ENCODE measurements at places on chromosomes 5 and 9.

GRCh38 chr5:54009357-54009756, 301.0 kb downstream of the ARL15 start:
- DNase-seq: no peak

DNA sequence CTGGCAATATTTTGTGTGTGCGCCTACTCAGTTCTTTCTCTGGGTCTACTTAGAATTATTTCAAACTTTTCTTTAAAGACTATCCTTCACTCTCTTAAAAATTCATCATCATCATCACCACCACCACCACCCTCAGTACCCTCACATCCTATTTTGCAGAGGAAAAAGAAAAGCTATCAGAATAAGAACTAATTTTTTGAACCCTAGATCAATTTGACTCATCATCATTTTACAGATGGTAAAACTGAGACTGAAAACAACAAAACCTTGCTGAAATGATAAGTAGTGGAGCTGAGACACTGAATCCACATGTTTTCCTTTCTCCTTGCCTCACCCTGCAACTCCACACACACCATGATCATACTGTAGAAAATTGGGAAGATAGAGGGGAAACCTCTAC, 119.3 kb downstream of the SSBP2 start:
- DNase-seq: no peak

- no peak for DNase-seq
Observed at GRCh38 chr5:157331807-157332206, 65.9 kb downstream of the CYFIP2 start.

DNA sequence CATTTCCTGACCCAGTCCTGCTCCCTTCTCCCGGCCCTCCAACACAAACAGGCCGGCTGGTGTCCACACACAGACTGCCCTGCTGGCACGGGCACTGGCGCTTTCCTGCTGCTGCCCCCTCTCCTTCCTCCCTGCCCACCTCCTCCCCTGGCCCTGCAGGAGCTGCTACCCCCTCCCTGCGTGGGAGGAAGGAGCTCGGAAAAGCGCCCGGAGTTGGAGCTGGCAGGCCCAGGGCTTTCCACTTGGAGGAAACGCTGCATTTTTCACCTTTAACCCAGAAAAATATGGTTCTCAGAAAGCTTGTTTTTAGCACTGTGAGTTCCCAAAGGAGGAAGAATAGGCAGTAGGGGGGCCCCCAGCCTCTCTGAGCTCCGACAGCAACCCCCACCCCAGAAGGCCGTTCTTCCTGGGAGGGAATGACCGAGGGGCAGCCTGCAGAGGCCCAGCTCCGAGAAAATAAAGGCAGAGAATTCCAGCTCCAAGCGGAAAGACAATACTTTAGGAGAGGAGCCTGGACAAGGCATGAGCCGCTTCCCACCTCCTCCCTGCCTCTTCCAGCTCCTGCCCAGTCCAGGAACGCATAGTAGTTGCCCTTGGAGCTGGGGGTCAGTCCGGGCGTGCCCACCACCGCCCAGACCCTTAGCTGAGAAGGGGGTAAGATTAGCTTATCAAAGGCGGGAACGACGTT, 88.9 kb downstream of the LIFR start:
- DNase-seq: no peak

GRCh38 chr5:133847301-133847700, 121.1 kb downstream of the C5orf15 start:
- no peak for DNase-seq

DNA sequence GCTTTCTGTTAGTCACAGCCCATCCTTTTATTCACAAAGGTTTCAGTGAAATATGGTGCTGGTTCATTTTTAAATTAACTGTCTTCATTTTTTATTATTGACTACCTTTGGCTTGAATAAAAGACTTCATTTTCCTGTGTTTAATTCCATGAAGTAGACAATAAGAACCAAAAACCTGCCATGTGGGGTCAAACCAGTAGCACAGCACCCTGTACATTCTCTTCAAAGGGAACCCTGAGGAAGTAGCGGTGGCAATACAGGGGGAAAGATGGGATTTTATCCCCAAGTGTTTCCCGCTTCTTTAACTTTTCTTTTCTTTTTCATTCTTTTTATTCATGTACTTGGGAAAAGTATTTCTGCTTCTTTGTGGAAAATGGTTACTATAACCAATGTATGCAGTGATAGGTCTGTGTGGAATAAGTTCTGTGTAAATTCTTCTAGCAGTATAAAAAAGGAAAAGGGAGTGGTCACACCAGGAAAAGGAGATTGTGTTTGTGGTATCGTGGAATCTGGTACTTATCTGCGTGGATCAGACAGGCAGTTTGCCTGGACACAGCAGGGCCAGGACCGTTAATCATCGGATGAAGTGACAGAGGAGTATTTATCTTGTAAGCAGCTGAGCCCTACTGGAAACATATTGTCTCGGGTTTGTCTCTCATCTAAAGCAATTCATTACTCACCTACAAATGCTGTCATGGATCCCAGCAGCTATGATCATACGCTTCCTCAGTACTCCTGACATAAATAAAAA, 94.2 kb downstream of the PPIC start:
- no peak for DNase-seq

DNA sequence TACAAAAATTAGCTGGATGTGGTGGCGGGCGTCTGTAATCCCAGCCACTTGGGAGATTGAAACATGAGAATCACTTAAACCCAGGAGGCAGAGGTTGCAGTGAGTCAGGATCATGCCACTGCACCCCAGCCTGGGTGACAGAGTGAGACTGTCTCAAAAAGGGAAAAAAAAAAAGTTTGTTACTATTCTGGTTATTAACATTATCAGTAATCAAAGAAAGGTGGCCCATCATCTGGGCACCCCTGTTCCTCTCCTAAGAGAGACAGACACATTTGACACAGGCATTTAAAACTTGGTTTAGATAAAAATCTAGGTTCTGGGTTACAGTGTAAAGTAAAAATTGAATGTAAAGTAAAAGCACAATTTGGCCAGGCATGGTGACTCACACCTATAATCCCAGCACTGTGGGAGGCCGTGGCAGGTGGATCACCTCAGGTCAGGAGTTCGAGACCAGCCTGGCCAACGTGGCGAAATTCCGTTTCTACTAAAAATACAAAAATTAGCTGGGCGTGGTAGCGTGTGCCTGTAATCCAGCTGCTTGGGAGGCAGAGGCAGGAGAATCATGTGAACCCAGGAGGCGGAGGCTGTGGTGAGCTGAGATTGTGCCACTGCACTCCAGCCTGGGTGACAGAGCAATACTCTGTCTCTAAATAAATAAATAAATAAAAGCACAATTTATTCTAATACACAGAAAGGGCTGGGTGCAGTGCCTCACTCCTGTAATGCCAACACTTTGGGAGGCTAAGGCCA, 16.7 kb upstream of the PHYHD1 start:
- DNase-seq: no peak

Data from SIG-M5 (cell line).